Adrenal gland (tissue), 19 donors: ENCODE measurements at places on chromosomes 11 and 22. TPM values are rescaled to one million over a fixed set of nuclear protein-coding genes. Genes with fewer than 3 reads are reported as not detected.

DNA sequence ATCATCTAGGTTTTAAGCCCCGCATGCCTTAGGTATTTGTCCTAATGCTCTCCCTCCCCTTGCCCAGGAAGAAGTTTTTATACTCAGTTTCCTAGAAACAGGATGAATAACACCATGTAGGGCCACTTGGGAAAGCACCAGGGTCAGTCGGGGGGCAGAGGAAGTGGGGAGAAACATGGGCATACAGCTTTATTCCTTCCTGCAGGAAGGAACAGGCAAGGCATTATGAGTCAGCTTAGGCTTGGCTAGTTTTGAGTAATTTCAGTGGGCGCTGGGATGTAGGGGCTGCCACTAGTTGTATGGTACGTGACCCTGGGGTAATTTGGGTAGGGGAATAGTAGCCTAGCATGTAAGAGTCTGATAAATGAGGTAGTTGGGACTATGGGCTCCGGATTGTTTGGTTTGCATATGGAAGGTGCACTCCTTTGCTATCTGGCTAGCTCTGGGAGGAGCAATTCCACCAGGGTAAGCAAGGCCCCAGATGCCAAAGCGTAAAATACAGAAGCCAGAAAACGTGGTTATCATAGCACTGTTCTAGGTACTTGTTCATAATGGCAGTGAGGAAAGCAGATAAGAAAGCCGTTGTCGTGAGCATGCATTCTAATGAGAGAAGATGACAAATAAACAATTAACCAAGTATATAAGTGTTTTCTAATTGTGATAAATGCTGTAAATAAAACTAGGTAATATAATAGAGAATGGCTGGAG is 24.8 kb downstream of the ACER3 start:
- no peak overlapping the region for H3K27ac ChIP-seq
- no peak for DNase-seq
- no peaks in the 10 kb centered on the region for H3K27me3 ChIP-seq

- peaks cover 4% of the 10 kb centered on the region for H3K4me1 ChIP-seq
These were observed 5.1 kb upstream of the MYRF start for GRCh38 chr11:61747192-61747966.

DNA sequence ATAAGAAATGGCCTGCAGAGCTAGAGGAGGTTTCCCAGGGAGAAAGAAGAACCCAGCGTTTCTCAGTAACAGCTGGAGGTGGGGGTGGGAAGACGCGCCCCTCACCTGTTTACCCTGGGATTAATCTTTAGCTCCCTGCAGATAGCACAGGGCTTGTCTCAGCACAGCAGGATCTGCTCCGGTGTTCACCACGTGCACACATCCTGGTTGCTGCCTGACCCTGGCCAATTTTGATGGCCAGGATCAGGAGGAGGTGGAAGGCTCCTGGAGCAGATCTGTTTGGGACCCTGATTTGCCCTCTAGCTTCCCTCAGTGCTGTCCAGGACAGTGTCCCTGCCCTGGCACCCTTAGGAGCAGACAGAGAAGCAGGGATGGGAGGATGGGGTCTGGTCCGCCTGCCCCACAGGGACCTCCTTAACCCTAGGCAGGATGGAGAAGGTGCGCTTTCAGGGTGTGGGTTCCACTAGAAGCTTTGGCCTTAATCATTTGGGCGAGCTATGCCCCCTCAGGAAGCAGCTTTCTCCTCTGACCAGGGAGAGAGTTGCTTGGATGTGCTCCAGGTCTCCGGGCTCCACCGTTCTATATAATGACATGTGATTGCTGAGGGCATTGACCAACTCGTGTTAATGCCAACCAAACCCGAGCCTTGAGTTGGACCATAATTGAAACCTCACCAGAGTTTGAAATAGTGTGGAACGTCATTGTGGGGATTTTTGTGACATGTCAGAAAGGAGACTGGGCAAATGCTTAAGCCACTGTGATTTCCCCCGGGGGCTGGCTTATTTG is 19.3 kb downstream of the UPB1 start:
- no peak overlapping the region for H3K27ac ChIP-seq
- no peak overlapping the region for H3K4me3 ChIP-seq
- H3K4me1 ChIP-seq, result peaks cover 18% of the 10 kb centered on the region

DNA sequence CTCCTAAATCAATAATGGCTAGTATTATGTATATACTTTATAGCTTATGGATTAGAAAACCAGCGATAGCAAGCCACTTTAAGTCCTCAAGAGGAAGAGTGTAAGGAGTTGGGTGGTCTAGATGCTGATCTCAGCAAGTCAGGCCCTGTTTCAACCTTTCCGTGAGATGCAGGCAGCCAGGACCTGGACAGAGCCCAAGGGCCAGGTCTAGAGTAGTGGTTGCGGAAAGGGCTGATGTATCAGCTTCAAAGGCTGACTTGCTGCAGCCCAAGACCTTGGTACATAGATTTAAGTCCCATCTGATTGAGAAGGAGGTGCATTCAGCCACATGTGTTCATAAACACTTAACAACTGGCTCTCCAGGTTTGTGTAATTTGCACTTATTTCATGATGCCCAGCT is 33.4 kb downstream of the FLI1 start:
- H3K36me3 ChIP-seq, result no peaks in the 10 kb centered on the region
- no peak for DNase-seq
- H3K27ac ChIP-seq, result peak overlapping the region; percentile 84

DNA sequence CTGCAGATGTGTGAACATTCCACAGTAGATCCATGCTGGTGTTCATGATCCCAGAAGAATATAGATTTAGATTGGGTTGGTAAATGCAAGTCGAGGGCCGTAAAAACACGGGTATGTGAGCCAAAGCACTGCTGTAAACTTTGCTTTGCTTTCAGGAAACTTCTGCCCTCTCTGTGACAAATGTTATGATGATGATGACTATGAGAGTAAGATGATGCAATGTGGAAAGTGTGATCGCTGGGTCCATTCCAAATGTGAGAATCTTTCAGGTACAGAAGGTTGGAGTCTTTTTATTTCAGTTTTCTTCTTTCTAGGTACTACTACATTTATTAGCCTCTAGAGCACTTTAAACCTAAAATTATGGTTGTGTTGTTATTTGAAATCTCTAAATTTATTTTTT is 36.2 kb upstream of the TTC36 start:
- H3K27me3 ChIP-seq, result no peaks in the 10 kb centered on the region
- H3K36me3 ChIP-seq, result no peaks in the 10 kb centered on the region
- no peak for DNase-seq
- no peak overlapping the region for H3K27ac ChIP-seq
- no peaks in the 10 kb centered on the region for H3K4me1 ChIP-seq

The SLC22A25 gene
- not detected for total RNA-seq

- no peak overlapping the region for H3K27ac ChIP-seq
- no peaks in the 10 kb centered on the region for H3K4me1 ChIP-seq
- peaks cover 4% of the 10 kb centered on the region for H3K27me3 ChIP-seq
- no peak overlapping the region for H3K4me3 ChIP-seq
These were observed 1528.5 kb downstream of the BRD1 start for GRCh38 chr22:48299124-48299523.

DNA sequence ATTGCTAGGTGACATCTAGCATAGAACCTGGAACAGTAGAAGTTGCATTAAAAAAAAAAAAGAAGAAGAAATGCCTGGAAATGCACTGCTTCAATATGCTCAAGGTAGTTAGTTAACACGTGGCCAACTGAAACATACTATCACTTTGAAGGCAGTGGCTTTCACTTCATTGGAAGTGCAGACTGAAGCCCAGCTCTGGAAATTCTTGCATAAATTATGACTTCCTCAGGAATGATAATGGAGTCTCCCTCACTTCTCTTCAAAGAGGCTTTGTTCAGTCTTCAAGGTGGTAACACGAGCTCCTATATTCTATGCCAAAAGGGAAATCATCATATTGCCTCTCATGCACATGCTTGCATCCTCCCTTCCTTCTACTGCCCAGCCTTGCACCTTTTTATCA is 715.9 kb upstream of the API5 start:
- no peak overlapping the region for H3K27ac ChIP-seq
- H3K36me3 ChIP-seq, result no peaks in the 10 kb centered on the region
- H3K27me3 ChIP-seq, result no peaks in the 10 kb centered on the region

The AHNAK gene
- total RNA-seq, result 195 TPM

GRCh38 chr11:121473064-121473777 is 20.5 kb upstream of the SORL1-AS1 start:
- DNase-seq, result no peak
- H3K36me3 ChIP-seq, result no peaks in the 10 kb centered on the region
- H3K4me1 ChIP-seq, result peaks cover 4% of the 10 kb centered on the region
- no peaks in the 10 kb centered on the region for H3K27me3 ChIP-seq
- H3K27ac ChIP-seq, result no peak overlapping the region

GRCh38 chr11:35598254-35599125 is 19.8 kb upstream of the FJX1 start:
- H3K27me3 ChIP-seq, result no peaks in the 10 kb centered on the region
- no peak for DNase-seq
- H3K4me3 ChIP-seq, result no peak overlapping the region
- no peaks in the 10 kb centered on the region for H3K4me1 ChIP-seq
- no peaks in the 10 kb centered on the region for H3K36me3 ChIP-seq
- H3K27ac ChIP-seq, result no peak overlapping the region

The C11orf71 gene
- 16.8 TPM for total RNA-seq

The SAA1 gene
- 38.1 TPM for total RNA-seq

DNA sequence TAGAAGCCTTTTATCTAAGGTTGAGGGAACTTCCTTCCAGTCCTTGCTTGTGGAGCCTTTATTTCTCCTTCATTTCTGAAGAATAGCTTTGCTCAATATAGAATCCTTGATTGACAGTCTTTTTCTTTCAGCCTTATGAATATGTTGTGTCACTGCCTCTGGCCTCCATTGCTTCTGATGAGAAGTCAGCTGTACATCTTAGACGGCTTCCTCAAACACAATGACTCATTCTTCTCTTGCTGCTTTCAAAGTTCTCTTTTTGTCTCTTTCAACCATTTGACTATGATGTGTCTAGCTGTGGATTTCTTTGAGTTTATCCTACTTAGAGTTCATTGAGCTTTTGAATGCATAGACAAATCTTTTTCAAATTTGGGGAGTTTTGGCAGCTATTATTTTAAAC is 893.2 kb downstream of the BRD1 start:
- H3K27ac ChIP-seq, result no peak overlapping the region
- DNase-seq, result no peak
- H3K36me3 ChIP-seq, result no peaks in the 10 kb centered on the region
- H3K4me1 ChIP-seq, result no peaks in the 10 kb centered on the region
- H3K4me3 ChIP-seq, result no peak overlapping the region

The NOX4 gene
- total RNA-seq, result 0.67 TPM

- H3K27ac ChIP-seq, result no peak overlapping the region
- H3K27me3 ChIP-seq, result no peaks in the 10 kb centered on the region
- H3K4me1 ChIP-seq, result peaks cover 18% of the 10 kb centered on the region
- H3K4me3 ChIP-seq, result no peak overlapping the region
These were observed 34.4 kb downstream of the NRXN2 start for GRCh38 chr11:64688534-64688982.

The LMO1 gene
- total RNA-seq, result not detected

GRCh38 chr11:65468874-65469333 is 29.9 kb upstream of the MALAT1 start:
- H3K36me3 ChIP-seq, result no peaks in the 10 kb centered on the region
- H3K4me1 ChIP-seq, result peaks cover 26% of the 10 kb centered on the region
- peak; percentile 64 for DNase-seq
- H3K27me3 ChIP-seq, result no peaks in the 10 kb centered on the region
- no peak overlapping the region for H3K27ac ChIP-seq

The P2RY6 gene
- total RNA-seq, result 3.7 TPM

GRCh38 chr11:46271875-46272815 is 5.3 kb upstream of the CREB3L1 start:
- peaks cover 38% of the 10 kb centered on the region for H3K4me1 ChIP-seq
- DNase-seq, result no peak
- no peaks in the 10 kb centered on the region for H3K36me3 ChIP-seq

DNA sequence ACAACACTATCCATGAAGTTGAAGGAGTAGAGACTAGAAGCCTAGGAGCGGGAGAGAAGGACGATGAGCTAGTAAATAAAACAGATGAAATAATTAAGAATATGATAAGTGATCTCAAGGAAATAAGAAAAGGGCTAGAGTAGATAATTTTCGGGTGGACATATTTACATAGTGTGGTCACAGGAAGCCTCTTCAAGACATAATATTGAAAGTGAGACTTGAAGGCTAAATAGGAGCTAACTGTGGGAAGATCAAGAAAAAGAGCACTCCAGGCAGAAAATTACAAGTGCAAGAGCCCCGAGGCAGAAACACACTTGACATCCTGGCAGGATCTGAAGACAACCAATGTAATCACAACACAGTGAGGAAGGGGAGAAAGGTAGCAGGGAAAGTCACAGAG is 11.9 kb upstream of the PPFIBP2 start:
- H3K4me1 ChIP-seq, result no peaks in the 10 kb centered on the region
- H3K4me3 ChIP-seq, result no peak overlapping the region
- DNase-seq, result no peak
- H3K27me3 ChIP-seq, result no peaks in the 10 kb centered on the region

DNA sequence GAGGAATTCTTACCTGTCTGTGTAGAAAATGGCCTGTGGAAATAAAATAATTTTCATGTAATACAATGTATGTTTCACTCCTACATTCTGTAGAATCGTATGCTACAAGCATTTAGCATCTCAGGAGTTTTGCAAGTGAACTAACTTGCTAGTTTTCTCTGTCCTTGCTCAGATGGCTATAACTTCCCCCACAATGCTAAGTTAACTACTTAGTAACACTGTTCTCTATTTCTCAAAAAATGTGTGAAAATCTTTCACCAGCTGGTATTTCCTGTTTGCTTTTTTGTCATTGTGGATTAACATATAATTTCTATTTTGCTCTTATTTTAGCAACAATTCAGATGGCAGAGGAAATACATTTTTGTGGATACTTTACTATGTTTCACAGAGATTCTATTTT is 4.4 kb downstream of the OR4S2 start:
- DNase-seq, result no peak
- H3K4me1 ChIP-seq, result no peaks in the 10 kb centered on the region
- no peaks in the 10 kb centered on the region for H3K27me3 ChIP-seq

DNA sequence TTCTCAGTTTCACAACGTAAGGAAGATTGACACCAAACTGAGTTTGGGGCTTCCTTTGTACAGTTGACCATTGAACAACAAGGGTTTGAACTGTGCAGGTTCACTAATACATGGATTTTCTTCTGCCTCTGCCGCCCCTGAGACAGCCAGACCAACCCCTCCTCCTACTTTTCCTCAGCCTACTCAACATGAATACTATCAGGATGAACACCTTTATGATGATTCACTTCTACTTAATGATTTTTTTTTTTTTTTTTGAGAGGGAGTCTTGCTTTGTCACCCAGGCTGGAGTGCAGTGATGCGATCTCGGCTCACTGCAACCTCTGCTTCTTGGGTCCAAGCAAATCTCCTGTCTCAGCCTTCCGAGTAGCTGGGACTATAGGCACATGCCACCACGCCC is 14.6 kb downstream of the RBM4 start:
- no peaks in the 10 kb centered on the region for H3K4me1 ChIP-seq
- no peak overlapping the region for H3K4me3 ChIP-seq
- H3K27ac ChIP-seq, result no peak overlapping the region
- no peak for DNase-seq
- no peaks in the 10 kb centered on the region for H3K27me3 ChIP-seq

The OR8B8 gene
- total RNA-seq, result not detected

DNA sequence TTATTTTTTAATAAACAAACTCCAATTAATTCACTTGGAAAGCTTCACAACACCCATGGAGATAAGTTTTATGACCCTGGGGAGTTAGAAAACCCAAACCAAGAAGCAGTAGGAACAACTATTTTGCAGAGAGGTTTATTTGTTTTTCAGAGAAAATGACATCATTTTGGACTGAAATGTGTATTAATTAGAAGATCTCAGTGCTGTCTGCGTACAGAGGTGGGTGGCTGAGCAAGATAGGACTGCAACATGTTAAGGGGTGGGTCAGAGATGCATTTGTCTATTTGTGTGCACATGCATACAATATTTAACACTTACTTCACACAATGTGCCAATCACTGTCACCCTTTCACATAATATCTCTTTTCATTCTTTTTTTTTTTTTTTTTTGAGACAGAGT is 1.1 kb downstream of the SCGB1A1 start:
- H3K4me1 ChIP-seq, result no peaks in the 10 kb centered on the region
- no peaks in the 10 kb centered on the region for H3K27me3 ChIP-seq
- no peak overlapping the region for H3K4me3 ChIP-seq
- H3K27ac ChIP-seq, result peak overlapping the region; percentile 48
